ENCODE measurements at places on chromosomes 1 and 21.

DNA sequence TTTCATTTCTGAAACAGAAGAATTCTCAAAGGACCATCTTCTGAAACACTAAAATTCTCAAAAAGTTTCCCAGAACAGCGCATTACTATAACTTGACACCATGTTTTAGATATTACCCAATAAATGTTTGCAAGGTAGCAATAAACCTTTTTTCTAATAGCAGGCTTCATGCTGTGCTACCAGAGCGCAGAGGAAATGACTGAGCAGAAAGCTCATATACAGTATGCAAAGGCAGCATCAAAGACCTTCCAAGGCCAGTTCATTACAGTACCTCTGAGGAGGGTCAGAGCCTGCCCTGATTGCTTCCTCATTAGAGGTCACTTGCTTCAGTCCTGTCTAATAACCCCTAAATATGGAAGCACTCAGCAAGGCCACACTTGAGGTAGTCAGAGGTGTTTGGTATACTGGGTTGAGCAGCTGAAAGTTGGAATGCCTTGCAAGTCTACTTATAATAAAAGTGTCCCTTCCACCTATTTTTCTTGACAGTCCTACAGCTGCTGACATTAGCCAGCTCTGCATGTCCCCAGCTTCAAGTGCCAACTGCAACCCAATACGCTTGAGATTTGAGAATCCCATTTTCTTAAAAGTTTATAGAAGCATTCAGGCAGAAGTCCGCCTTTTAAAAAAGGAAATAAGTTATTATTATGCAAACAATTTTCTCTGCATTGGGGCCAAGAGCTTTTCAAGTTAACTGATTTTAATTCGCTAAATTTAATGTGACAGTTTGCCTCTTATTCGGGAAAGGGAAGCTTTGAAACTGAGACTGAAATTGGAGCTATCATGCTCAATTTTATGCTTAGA, 207.2 kb downstream of the ZC3H11B start:
- no peak for DNase-seq

GRCh38 chr1:29645586-29645985, 409.3 kb downstream of the PTPRU start:
- peak; percentile 17 for DNase-seq

- DNase-seq = no peak
Observed at GRCh38 chr1:117582451-117582850, 23.4 kb upstream of the TENT5C start.

DNA sequence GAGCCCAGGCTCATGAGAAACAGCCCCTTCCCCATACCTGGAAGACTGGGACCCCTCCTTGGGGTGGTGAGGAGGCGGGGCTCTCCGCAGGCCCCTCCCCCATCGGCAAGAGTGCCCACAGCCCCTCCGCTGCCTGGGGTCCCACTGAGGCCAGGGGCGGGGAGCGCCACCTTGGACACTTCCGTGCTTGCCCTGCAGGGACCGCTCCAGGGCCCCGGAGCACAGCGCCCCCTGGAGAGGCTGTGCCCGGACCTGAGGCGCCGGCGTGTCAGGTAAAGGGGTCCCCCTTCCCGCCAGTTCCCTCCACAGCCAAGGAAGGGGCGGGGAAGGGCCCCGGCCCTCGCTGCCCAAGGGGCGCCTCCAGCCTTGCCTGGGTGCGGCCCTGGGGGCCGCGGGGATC, 21.5 kb downstream of the INAVA start:
- DNase-seq = no peak

GRCh38 chr1:89565521-89565920, 40.9 kb downstream of the LRRC8B start:
- no peak for DNase-seq

GRCh38 chr1:65258106-65258505, 51.2 kb upstream of the DNAJC6 start:
- no peak for DNase-seq

DNA sequence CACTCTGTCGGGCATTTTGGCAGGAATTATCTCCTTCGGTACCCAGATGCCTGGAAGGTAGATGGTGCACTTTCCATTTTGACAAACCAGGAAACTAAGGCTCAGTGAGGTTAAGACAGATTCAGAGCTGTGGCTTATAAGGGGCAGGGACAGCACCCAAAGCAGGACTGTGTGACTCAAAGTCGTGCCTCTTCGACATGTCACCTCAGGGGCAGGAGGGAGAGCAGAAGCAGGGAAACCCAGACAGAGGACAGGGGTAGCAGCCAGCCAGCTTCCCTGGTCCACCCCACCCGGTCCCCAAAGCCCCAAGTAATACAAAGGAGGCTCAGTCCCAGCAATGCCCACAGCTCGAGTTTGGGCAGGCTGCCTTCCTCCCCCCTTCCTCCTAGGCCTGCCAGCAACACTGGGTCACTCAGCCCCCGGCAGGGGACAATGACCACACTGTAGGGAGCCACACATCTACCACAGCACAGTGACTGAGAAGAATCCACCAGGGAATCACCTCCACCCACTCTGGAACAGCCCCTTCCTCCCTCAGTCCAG, 2.5 kb downstream of the RHOC start:
- DNase-seq = no peak

- no peak for DNase-seq
Observed at GRCh38 chr21:37753122-37753599, 163.1 kb downstream of the KCNJ6 start.

DNA sequence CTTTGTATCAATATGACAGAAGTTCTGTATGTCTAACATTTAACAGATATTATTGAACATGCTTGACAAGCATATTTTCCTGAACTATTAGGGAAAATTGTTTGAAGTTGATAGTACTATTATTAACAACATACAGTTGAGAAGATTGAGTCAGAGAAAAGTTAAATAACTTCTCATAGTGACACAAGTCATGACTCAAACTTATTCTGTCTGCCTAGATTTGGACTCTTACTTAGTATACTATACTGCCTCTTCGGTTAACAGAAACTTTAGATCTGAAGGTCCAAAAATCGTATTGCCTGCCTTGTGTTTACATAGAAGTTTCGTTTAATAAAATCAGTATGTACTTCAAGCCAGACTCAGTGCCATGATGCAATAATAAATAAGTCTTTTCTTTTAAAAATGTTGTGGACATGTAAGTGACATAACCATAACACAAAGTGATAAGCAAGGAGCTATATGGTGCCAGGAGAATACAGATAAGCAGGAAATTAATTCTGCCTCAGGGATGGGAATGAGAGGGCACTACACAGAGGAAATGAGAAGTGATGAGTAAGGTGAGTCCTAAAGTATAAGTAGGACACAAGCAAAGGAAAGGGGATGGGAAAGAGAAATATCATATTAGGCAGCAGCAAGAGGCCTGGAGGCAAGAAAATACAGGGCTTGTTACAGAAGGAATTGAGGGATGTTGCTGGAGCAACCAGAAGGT, 48.1 kb downstream of the LHX9 start:
- no peak for DNase-seq

DNA sequence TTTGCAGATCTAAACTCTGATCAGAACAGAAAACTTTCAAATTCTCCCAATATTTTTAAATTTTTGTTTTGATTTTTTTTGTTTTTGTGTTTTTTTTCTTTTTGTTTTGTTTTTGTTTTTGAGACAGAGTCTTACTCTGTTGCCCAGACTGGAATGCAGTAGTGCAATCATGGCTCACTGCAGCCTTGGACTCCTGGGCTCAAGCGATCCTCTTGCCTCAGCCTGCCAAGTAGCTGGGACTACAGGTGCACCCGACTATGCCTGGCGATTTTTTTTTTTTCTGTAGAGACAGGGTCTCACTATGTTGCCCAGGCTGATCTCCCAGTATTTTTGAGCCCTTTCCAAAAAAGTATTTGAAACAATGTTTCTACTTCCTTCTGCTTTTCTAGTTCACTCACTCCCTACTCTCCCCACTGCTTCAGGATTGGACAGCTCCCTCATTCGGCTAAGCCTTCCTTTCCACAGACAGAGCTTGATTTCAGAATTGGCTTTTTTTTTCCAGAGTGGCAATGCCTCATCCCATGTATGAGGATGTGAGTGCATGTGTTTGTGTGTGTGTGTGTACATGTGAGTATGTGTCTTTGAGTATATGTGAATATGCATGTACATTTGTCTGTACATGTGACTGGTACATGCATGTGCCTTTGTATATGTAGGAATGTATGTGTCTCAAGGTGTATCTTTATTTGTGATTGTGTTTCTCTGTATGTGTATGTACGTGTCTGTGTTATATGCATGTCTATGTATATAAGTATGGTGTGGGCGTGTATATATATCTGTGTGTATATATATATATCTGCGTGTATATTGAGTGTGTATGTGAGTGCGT, 11.9 kb downstream of the LHX4 start:
- DNase-seq = no peak

GRCh38 chr1:158972841-158973240, 36.9 kb upstream of the IFI16 start:
- DNase-seq = no peak

DNA sequence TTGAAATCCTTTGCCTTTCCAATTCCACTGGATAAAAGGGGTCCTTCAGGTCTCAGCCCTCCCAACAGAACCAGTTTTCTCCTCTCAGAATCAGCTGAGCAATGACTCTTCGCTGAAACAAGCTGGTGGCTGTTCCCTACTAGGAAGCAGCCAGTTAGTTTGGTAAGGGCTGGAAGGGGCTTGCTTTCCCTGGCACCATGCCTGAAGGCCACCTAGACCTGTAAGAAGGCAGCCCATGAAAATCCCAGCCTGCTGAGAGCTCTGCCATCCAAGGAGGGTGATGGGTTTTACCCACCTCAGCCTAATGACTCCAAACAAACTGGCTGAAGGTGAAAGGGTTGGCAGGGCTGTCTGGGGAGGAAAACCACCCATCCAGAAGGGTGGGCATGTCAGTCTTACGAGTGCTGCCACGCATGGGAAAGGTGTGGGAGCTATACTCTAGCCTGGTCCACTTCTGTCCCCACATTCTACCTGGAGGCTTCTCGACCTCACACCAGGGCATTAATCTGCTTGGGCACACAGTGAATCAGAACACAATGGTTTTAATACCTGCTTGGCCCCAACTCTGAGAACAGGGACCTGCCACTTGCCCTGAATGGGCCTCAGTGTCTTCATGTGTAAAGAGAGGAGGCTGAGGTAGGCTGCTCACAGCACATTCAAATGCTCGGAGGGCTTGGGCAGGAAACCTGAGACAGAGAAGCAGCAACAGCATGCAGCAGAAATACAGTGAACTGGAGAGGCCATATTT, 53.0 kb downstream of the CD46 start:
- no peak for DNase-seq

DNA sequence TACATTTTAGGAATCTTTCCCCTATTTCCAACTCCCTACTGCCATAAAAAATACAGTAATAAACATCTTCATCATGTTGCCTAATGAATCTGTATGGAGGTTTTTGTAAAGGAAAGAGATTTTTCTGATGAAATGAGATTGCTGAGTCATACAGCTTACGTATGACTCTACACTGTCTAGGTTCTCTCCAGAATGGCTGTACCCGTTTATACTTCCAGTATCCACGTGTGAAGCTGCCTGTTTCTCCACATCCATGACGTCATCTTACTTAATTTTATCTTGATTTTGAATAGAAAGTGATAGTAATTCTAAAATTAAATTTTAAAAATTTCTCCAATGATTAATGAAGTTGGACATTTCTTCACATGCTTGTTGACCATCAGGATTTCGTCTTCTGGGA, 103.7 kb downstream of the COQ8A start:
- DNase-seq = no peak

DNA sequence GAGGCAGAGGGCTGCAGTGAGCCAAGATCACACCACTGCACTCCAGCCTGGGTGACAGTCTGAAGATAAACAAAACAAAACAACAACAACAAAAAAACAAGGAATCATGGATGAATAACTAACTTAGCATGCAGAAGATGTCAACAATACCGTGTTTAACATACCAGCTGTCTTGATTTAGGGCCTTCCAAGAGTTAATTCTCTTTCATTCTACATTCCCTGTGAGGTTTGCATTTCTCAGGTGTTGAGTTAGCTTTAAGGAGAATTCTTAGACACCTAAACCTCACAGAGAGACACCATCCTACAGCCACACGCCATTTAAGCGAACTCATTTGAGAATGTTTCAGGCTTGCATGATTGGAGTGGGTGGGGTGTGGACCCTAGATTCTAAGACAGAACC, 363.1 kb upstream of the RUNX1 start:
- no peak for DNase-seq

DNA sequence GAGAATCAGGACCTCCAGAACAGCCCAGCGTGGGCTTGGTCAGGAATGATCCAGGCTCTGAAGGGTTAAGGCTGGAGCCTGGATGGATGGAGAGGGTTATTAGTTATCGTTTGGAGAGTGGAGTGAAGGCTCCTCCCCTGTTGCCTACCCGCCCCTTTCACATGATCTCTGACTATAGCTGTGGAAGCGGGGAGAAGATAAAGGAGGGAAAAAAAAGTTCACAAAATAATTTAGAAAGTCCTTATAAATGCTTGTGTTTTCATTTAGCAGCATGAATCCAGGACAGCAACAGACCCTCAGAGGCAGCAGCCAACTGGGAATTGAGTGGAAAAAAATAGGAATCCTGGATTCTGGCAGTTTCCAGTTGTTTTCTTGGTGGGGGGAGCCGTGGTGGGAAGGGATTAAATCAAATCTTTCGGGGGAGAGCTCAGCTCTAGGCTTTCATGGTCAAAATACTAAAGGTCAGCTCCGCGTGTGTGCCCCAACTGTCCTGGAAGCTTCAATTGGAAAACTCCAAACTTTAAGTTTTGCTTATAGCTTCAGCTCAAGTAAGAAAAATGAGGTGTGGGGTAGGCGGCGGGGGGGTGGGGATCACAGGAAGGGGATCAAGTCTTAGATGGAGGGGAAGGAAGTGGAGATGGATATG, 595 bp upstream of the DDR2 start:
- no peak for DNase-seq

DNA sequence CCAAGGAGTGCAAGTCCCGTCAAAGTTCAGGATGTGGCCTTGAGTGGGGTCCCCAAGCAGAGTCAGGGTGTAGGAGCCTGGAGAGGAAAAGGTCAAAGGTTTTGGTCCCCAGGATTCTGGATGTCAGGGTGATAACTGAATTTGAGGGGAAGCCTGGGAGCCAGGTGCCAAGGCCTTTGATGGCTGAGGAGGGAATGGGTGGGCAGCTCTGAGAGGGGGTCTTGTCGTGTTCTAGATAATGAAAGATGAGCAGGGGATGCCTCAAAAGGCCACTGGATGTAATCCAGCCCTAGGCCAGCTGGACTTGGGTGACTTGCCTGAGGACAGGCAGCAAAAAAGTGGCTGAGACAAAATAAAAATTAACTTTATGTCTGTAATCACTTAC, 27.5 kb upstream of the KCNA2 start:
- peak; percentile 50 for DNase-seq

DNA sequence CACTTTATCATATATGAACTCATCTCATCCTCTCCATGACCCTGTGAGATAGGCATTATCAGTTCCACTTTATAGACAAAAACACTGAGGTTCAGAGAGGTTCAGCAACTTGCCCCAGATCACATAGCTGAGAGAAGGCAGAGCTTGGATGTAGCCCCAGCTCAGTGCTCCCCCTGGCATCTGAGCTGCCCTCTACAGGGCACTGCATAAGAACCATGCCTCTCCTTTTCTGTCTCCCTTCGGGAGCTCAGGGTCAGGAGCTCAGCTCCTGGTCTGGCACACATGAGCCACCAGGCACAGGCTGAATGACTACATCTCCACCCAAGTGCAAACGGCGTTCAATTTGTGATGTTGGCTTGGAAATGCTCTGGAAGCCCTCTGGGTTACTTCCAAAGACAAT, 16.9 kb downstream of the RAB7B start:
- DNase-seq = no peak

Data from activated CD8-positive, alpha-beta memory T cell treated with anti-CD3 and anti-CD28 coated beads for 24 hours (primary cell).